ENCODE measurements at places on chromosomes 11 and 22. TPM values are rescaled to one million over a fixed set of nuclear protein-coding genes. Genes with fewer than 3 reads are reported as not detected.

Gene CAVIN3
- 116 TPM for total RNA-seq

Gene TEX54
- total RNA-seq: not detected

Gene DKK3
- 453 TPM for total RNA-seq

Gene OR4D11
- not detected for total RNA-seq

Gene MRGPRX3
- total RNA-seq: not detected

Gene ARHGEF17
- 21.7 TPM for total RNA-seq

Gene CALCB
- not detected for total RNA-seq

Gene MS4A4A
- not detected for total RNA-seq

Gene PATE4
- total RNA-seq: not detected

Gene OVOL1
- not detected for total RNA-seq

Gene CSF2RB
- not detected for total RNA-seq

Gene TYR
- total RNA-seq: not detected

Gene OSM
- not detected for total RNA-seq

Gene FOLH1
- not detected for total RNA-seq

Gene TESMIN
- total RNA-seq: 0.56 TPM

Gene SYT7
- not detected for total RNA-seq

Gene FGF4
- not detected for total RNA-seq

Gene SLC1A2
- total RNA-seq: 0.56 TPM

Gene BTG4
- not detected for total RNA-seq

Gene PHLDB1
- total RNA-seq: 40.0 TPM

Gene KCTD14
- total RNA-seq: 0.83 TPM

Gene MMP27
- not detected for total RNA-seq

Gene VPREB1
- total RNA-seq: not detected

Gene UPK3A
- total RNA-seq: not detected

Gene PHRF1
- total RNA-seq: 12.2 TPM

Gene CEND1
- 0.90 TPM for total RNA-seq

Gene CRYBA4
- total RNA-seq: not detected

Gene NXPE2
- total RNA-seq: not detected

Gene PLA2G3
- under 0.01 TPM for total RNA-seq

Gene CRYBB2
- total RNA-seq: not detected

Gene CCDC15
- 2.0 TPM for total RNA-seq

Gene ROBO3
- 10.3 TPM for total RNA-seq

Gene COMMD9
- total RNA-seq: 54.2 TPM

Gene PGR
- total RNA-seq: under 0.01 TPM

Measured in IMR-90 (cell line).